Frontal cortex (tissue), 4 donors: ENCODE measurements at places on chromosomes 6 and 20.

DNA sequence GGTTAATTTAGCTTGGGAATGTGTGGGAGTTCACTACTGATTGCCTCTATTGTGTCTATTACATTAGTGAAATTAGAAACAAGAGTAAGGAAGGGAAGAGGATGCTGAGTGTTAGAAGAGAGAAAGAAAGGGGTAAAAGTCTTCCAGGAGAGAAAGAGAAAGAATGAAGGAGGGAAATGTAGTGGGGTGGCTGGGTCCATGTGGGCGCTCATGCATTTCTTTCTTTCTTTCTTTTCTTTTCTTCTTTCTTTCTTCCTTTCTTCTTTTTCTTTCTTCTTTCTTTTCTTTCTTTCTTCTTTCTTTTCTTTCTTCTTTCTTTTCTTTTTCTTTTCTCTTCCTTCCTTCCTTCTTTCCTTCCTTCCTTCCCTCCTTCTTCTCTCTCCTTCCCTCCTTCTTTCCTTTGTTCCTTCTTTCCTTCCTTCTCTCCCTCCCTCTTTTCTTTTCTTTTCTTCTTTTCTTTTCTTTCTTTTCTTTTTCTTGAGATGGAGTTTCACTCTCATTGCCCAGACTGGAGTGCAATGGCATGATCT is 16.2 kb upstream of the SALL4 start:
- DNase-seq: no peak

GRCh38 chr20:51784299-51784698 is 16.1 kb upstream of the ATP9A start:
- DNase-seq: no peak

DNA sequence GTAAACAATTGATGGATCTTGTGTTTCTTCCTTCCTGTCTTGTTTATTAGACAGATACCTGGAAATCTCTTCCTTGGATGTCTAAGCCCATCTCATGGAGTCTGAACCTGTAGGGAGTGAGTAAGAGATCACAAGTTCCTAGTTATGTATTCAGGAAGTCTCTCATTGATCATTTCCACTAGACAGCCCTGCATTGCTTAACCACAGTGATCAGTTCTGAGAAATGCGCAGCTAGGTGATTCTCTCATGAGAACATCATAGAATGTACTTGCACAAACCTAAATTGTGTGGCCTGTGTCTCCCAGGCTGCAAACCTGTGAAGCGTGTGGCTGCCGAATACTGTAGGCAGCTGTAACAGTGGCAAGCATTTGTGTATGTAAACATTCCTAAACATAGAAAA is 39.1 kb downstream of the FAM120B start:
- DNase-seq: no peak

DNA sequence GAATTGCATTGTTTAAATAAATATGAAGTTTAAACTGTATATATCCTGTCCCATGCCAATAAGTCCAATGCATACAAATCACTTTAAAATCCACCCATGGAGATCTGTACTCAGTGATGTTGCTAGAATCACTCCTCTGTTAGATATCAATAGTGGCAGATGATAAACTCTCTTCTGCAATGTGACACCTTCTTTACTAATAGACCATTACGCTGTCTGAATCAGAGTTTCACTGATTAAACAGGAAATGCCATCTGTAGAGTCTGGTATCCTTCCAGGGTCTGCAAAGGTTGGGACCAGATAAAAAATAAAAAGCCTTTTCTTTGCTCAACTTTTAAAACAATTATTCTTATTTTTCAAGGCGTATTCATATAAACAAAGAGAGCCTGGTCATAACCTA is 134.5 kb downstream of the EDN3 start:
- DNase-seq: no peak

DNA sequence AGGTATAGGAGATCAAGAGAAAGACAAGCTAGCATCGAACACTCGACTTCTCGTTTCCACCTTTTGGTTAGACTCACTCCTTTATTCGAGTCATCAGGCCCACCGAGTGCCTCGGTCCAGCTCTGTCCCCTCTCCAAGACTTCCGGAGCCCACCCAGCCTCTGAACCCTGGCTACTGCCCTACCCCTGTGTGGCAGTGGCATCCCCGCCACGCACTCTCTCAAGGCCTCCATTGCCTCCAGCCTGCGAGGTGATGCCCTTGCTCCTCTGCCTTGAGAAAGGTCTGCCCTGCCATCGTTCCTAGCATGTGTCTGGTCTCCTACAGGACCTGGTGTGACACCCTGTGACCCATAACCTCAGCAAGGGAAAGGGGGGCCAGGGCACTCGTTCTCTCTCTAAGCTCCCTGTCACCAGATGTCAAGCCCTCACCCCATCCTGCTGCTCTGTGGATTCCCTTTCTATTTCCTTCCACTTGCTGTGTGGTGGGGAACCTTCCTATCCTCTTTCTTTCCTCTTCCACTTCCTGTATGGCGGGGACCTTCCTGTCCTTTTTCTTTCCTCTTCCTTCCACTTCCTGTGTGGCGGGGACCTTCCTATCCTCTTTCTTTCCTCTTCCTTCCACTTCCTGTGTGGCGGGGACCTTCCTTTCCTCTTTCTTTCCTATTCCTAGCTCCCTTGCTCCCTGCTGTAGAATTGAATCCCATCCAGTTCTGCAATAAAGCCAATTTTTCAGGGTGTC is 44.7 kb upstream of the QKI start:
- DNase-seq: no peak

GRCh38 chr20:10547276-10548114 is 112.4 kb downstream of the SLX4IP start:
- DNase-seq: no peak

DNA sequence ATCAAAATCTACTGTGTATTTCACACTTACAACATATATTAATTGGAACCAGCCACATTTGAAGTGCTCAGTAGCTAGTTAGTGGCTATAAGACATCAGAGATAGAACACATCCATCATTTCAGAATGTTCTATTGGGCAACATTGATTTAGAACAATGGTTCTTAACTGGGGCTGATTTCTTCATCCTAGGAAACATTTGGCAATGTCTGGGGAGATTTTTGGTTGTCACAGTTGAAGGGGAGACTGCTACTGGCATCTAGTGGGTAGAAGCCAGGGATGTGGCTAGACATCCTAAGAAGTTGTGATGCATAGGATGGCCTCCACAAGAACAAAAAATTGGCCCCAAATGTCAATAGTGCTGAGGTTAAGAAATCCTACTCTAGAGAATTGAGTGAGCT is 132.5 kb downstream of the OLIG3 start:
- no peak for DNase-seq

- DNase-seq: no peak
These were observed 10.8 kb upstream of the FKBP1A start for GRCh38 chr20:1403624-1404023.

DNA sequence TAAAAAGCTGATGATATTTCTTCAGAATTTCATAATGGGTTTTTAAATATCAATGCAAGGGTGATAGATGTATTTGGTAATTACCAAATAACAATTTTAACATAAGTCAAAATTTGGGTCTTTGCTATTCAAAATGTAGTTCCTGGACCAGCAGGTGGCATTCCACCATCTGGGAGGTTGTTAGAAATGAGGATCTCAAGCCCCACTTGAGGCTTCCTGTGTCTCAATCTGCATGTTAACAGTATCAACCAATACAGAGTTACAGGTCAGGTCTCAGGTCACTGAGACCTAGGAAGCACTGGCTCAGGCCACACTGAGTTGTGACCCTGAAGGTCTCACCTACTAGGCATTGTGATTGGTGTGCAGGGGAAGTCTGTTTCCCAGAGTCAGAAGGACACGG is 57.2 kb upstream of the MTRF1L start:
- DNase-seq: no peak

DNA sequence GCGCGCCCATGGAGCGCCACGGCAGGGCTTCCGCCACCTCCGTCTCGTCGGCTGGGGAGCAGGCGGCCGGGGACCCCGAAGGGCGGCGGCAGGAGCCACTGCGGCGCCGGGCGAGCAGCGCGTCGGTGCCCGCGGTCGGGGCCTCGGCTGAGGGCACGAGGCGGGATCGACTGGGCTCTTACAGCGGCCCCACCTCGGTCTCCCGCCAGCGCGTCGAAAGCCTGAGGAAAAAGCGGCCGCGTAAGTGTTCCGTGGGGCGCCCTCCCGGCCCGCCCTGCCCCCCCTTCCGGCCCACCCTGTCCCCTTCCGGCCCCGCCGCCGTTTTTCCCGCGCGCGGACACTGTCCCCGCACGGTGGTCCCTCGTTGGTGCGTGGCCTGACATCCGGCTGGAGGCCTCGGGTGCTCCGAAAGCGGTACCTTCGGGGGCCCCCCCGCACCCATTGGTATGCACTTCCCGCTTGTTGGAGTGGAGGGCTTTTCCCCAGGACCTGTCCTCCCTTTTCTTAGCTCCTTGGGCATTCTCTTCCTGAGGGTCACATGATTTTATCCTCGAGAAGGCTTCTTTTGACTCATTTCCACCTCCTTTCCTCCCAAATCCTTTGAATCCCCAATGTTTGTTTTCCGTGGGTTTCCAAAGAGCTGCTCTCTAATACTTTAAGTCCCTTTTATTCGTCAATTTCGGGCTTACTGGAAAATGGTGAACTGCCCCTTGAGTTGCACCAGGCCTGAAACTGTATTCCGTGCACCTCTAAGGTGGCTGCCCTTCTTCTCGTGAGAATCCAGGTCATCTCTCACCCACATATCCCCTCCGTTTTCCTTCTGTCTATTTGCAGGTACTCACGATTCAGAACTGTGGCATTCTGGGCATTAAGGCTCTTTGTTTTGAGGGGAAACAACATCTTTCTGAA is 556 bp downstream of the PANK2 start:
- peak; percentile 31 for DNase-seq

DNA sequence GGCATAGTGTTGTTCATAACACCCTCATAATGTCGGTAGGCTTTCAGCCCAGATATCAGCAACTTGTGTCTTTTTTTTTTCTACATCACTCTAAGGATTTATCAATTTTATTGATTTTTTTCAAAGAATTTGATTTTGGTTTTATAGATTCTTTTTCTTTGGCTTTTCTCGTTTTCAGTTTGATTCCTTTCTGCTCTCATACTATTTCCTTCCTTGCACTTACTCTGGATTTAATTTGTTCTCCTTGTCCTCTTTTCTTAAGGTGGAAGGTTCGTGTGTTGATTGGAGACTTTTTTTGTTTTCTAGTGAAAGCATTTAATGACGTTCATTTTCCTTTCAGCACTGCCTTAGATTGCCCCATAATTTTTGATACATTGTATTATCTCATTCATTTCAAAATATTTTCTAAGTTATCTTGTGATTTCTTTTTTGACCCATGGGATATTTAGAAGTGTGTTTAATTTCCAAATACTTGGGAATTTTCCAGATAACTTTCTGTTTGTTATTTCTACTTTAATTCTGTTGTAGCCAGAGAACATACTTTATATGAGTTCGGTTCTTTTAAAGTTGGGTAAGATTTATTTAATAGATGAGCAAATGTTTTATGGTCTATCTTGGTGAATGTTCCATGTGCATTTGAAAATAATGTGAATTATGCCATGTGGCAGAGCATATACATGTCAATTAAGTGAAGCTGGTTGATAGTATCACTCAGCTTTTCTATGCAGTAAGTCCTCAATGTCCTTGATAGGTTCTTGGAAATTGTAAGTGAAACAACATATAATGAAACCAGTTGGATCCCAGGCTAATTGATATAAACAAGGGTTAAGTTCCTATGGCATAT is 62.8 kb downstream of the IRF4 start:
- no peak for DNase-seq

DNA sequence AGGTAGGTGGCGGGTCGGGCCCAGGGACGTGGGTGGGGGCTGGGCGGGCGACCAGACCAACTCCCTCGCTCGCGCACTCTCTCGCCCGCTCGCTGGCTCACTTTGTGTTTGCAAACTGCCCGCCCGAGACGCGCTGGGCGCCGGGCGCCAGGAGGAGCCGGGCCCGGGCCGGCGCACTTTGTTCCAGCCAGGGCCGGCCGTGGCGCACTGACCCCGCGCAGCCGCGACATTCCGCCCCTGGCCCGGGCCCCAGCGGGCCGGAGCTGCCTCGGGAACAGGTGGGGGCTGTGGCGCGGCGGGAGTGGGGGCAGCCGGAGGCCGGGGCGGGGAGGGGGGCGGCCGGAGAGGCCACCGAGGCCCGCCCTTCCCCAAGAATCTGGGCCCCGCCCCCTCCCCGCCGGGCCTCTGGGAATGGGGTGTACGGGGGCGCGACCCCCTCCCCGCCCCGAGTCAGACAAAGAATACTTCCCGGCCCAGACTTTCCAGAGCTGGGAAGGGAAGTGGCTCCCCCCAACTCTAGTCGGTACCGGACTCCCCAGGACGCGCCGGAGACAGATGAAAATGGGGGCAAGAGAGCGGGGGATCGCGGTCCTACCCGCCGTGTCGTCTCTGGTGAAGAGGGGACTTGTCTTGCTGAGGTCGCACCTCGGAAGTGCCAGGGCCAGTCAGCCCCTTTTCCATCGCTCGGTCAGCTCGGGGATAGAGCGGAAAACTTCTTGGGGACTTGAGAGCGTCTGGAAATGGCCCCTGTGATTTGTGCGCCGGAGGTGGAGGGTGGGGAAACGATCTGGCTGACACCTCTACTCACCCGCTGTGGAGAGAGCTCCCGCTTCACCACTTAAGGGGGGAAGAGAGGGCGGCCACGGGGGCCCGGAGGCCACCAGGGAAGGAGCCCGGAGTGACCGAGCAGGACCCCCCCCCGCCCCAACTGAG is 951 bp downstream of the FOXP4 start:
- DNase-seq: peak; percentile 61

- peak; percentile 22 for DNase-seq
These were observed 31.7 kb downstream of the C20orf173 start for GRCh38 chr20:35497780-35498189.

DNA sequence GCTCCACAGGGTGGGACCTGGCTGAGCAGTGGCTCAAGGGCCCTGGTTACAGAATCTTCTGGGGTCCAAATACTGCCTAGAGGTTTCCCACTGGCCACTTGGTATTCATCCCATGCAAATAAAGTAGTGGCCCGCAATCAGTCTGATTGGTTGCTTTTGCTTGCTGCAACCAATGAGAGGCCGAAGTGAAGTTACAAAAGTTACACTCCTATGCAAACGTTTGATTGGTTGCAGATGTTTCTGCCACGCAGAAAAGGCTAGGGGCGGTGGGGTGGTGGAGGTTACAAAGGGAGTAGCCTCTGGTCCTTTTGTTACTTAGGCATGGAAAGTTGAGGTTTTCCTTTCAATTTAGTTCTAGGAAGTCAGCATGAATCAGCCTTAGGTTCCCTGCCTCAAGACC is 3.6 kb upstream of the NHLRC1 start:
- DNase-seq: no peak

- no peak for DNase-seq
These were observed 23.7 kb downstream of the MLIP start for GRCh38 chr6:54134935-54135334.

- DNase-seq: no peak
These were observed at the start of gene SYCP2L for GRCh38 chr6:10886691-10887502. Gene SYCP2L, plus strand, starts transcription at chr6:10887052. Its CDS starts 75 bp downstream, at chr6:10887127.

GRCh38 chr6:169858293-169858934 is 107.0 kb downstream of the ERMARD start:
- DNase-seq: no peak
